ENCODE measurements at places on chromosomes 4 and X.

DNA sequence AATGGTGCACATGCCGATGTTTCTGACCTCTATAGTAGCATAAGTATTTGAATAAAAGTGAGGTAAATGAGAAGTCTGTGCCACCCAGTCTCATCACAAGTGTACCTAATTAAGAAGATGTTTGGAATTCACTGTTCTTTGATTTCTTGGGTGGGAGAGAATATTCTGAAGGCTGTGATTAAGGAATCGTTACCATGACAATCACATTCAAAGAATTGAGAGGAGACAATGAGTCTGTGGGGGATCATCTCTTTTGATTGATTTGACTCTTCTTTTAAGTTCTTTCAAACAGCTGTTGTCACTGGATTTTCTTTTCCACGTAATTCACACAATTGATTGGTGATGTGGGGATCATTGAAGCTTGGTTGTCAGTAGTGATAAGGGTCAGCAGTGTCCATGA, 18.1 kb downstream of the FHL1 start:
- DNase-seq = no peak

DNA sequence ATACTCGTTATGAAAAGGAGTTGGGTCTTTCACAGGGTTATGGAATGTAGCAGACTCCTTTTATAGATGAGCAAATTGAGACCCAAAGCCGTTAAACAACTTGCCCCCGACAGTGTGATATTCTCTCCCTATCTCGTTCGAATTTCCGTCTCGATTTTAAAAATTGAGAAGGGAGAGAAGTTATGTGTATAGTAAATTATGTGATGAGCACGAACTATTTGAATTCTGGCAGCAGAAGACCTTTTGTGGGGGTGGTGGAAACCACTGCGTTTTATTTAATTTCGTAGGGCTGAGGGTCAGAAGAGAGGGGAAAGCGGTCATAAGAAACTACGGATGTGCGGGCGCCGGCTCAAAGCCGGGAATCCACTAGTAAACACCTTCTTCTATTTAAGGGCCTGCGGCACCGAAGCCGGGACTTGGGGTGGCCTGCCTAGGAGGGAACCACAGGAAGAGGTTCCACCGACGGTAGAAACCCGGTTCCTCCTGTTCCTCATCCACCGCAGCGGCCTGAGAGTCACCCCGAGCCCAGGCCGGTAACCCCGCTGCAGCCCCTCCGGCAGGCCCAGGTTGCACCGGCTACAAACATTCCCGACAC, 1.5 kb upstream of the DDX3X start:
- no peak for DNase-seq

DNA sequence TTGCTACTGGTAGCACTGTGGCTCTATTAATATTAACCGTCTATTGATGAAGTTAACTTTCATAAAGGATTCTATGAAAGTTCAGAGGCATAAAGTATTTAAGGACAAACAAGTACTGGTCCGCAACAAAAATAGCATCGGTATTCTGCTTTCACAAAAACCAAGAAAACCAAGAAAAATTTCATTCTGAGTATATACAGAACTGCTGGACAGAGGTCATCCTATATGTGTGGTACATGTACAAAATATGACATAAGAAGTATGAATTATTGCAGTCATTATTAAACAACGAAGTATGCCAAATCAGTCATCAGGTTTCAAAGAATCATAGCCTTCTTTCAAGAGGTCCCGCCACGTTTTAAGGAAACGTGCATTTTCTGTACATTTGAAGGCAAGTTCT, 2.4 kb downstream of the C4orf46 start:
- no peak for DNase-seq

DNA sequence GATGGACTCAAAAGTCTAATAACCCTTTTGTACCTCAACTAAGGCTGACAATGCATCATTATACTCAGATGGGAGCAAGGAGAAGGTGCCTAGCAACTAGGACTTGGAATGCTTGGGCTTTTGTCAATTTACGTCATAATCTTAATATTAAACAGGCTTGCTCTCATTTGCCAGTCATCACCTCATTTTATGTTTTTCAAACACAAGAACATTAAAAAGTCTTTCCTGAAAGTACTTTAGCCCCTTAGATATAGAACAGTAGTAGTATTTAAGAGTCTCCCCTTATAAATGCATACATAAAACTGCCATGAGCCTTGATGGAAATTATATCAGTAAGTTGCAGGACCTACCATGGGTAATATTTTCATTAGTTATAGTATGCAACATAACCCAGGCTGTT, 150.7 kb upstream of the INTU start:
- no peak for DNase-seq

DNA sequence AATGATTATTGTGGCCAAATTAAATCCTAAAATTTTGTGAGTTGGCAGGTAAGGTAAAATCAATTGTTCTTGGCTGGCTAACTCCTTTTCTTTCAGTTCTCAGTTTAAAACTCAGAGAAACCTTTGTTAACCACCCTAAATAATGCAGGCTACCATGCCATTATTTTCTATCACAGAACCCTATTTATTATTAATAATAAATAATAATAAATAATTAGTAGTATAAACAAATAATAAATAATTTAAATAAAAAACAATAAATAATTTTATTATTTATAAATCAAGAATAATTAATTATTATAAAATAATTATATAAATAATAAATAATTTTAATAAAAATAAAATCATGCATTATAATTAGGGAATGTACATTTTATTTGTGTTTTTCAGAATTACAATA, 390.3 kb downstream of the ARHGAP24 start:
- no peak for DNase-seq

DNA sequence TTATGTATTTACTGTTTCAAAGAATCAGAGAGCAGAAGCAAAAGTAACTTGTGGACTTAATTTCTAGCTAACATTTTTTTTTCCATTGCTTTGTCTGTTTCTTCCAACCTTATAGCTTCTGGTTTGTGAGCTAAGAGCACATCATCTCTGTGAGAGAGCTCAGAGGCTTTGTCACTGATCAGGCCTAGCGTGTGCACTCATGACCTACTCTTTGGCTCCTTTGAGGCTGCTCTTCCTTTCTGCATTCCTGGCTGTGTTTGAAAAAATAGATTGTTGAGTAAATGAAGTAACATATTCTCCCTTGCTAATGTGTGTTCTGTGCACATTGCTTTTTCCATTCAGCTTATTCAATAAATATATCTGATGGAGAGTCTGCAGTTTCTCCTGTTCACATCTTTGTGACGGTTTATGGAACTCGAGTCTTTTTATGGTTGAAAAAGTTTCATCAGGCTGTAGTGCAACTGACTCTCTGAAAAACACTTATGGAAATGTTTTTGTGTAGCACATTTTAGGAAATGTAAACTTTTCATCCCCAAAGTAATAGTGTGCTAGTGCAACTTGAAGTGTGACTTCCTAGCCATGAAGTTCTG, 133.0 kb downstream of the RAPGEF2 start:
- no peak for DNase-seq

GRCh38 chr4:29711226-29711625, 1008.9 kb upstream of the PCDH7 start:
- DNase-seq = no peak

GRCh38 chr4:163395055-163395454, 51.4 kb downstream of the NPY5R start:
- no peak for DNase-seq

DNA sequence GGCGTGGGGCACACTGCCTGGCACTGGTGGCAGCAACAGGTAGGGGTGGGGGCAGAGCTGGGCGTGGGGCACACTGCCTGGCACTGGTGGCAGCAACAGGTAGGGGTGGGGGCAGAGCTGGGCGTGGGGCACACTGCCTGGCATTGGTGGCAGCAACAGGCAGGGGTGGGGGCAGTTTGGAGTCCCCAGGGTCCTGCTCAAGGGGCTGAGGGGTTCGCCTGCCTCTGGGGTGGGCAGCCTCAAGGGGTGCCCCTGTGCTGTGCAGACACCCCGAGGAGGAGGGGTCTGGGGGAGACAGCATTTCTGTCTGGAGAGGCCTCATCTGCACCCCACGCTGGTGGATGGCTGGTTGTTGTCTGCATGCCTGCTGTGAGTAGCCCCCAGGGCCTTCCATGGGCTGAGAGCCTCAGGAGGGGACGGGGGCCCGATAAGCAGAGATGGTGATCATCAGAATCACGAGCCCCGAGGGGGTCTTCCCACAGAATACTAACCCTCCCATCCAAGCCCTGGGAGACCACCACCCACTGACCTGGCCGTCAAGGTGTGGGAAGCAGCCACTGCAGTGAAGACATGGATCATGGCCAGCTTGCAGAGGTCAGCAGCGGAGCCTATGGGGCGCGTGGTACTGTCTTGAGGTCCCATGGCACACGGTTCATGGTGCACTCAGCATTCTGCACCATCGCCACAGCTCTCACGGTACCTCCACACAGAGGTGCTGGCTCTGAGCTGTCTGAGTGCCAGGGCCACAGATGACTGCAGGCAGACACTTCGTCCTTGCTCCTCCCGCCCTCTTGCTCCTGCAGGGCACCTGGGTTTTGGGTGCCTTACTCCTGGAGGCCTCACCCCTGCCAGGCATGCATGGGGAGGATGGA, 21.5 kb downstream of the NAT8L start:
- DNase-seq = no peak

- no peak for DNase-seq
These were observed 23.7 kb downstream of the DCHS2 start for GRCh38 chr4:154467886-154468285.

GRCh38 chr4:147244786-147245185, 236.1 kb upstream of the EDNRA start:
- no peak for DNase-seq

DNA sequence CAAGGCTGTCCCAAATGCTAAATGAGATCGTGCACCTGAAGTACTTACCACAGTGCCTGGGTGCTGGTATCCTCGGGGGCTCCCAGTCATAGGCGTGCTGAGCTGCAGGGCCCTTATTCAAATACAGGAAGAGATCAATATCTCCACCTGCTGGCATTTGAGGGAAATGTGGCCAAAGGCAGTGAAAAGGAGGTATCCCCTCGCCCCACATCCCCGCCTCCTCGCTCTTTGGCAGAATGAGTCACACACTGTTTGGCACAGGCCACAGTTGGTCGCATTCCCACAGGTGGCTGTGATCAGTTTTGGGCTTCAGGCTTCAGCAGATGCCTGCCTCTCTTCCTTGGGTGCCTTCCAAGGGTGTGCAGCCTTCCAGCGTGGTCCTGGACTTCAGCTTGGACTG, 28.4 kb downstream of the ZNF185 start:
- peak; percentile 56 for DNase-seq

- no peak for DNase-seq
These were observed 120.2 kb upstream of the ADGRL3 start for GRCh38 chr4:61079976-61080375.

GRCh38 chr4:26458157-26458561, 32.1 kb downstream of the CCKAR start:
- no peak for DNase-seq

- no peak for DNase-seq
These were observed 385.3 kb downstream of the ARHGAP24 start for GRCh38 chr4:85860066-85860740.

GRCh38 chr4:81466841-81467671, 4.7 kb downstream of the RASGEF1B start:
- DNase-seq = peak; percentile 71

GRCh38 chr4:141432000-141432712, 204.2 kb upstream of the IL15 start:
- DNase-seq = no peak

DNA sequence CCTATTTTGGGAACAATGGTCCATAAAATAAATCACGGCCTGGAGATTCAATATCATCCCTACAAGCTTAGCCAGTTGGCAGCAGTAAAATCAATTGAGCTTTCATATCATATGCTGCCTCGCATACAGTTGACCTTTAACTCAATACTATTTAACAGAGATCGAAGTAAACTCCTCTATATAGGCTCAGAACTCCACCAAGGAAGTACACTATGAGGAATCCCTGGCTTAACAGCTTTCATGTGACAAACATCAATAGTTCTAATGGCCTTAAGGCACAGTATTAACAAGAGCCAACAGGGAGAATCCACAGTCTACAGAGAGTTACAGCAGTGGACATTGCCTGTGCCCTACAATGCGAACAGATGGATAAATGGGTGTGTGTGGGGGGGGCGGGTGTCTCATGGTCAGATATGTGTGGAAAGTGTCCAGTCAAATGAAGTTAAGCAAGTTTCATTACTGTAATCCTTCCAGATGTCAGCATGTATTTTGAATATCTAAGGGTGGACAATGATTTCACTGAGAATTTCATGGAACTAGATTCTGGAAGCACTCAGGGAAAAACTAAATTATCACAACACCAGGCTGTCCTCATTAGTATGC, 98.2 kb upstream of the FAM9B start:
- no peak for DNase-seq

DNA sequence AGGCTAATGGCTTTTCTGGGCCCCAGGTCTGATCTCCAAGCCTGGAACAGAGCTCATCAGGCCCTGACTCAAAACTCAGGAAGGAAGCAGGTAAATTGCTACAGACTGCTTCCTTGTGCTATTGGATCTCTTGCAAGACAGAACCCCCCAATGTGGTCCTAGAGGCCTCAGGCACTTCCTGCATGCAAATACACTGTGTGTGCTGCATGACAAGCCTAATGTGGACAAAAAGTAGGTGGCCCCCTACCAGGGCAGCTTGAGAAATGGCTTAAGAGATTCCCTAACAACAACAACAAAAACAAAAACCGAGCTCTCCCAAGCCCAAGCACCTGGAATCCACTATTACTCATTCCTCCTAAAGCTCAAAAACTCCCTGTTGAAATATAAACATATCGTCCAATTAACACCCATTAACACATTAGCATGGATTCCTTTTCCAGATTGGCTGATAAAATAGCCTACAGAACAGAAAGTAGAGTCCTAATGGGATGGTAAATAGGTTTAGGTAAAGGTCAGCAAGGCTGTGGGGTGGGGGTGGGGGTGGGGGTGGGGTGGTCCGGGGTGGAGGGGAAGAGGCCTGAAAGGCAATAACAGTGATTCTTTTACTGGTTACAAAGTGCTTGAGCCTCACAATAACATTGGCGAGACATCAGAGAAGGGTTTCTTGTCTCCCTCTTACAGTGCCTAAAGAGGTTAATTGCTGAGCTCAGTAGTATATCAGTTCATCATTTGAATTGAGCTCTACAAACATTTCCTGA, 24.1 kb upstream of the FGF16 start:
- DNase-seq = no peak

- no peak for DNase-seq
These were observed 210.4 kb upstream of the HCCS start for GRCh38 chrX:10900585-10901289.

GRCh38 chrX:96147681-96148080, 537.0 kb upstream of the DIAPH2 start:
- DNase-seq = no peak

DNA sequence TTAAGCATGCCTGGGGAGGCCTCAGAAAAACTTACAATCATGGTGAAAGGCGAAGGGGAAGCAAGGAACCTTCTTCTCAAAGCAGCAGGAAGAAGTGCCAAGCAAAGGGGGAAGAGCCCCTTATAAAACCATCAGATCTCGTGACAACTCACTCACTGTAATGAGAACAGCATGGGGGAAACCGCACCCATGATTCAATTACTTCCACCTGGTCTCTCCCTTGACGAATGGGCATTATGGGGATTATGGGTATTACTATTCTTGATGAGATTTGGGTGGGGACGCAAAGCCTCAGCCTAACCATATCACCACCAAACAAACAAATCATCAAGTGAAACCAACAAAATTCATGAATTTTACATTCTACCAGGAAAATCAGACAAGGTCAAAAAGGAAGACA, 76.7 kb upstream of the TAB3 start:
- no peak for DNase-seq

All from stimulated activated CD4-positive, alpha-beta T cell treated with anti-CD3 and anti-CD28 coated beads, Interleukin-2, amount 100 ng/mL, for 24 hours (primary cell).